SW 1271 (cell line): ENCODE measurements at places on chromosomes 5 and 9.

DNA sequence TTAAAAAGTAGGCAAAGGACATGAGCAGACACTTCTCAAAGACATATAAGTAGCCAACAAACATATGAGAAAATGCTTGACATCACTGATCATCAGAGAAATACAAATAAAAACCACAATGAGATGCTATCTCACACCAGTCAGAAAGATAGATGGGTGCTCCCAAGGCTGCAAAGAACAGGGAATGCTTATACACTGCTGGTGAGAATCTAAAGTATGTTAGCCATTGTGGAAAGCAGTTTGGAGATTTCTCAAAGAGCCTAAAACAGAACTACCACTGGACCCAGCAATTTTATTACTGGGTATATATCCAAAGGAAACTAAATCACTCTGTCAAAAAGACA, 154.2 kb downstream of the NDUFS4 start:
- DNase-seq: no peak

- DNase-seq: no peak
Measured at GRCh38 chr9:92482329-92482728, at the start of gene ASPN. ASPN (minus strand) TSS chr9:92482506.

- no peak for DNase-seq
Measured at GRCh38 chr5:5822729-5823257, 400.3 kb downstream of the ICE1 start.

DNA sequence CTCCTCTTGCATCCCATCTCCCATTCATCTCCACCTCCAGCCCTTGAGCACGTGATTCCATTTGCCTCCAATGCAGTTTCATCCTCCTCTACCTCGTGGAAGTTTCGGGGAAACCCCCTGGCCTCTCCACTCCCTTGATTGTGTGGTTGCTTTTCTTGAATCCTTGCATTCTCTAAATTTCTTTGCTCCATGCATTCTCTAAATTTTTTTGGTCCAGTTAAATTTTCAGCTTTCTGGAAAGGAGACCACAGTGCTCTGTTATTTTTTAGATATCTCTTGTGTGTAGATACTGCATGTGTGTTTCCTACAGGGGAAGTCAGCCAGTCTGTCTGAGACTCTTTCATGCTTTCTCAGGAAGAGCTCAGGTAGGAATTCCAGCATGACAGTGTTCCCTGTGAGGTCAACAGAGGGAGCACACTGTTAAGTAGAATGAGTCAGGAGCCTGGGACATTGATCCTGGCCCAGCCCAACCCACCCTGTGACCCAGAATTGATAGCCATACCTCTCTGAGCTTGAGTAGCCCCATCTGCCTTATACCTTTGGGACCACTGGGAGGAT, 52.8 kb downstream of the AMBP start:
- no peak for DNase-seq

- no peak for DNase-seq
Measured at GRCh38 chr5:35185518-35185917, 44.8 kb downstream of the PRLR start.

DNA sequence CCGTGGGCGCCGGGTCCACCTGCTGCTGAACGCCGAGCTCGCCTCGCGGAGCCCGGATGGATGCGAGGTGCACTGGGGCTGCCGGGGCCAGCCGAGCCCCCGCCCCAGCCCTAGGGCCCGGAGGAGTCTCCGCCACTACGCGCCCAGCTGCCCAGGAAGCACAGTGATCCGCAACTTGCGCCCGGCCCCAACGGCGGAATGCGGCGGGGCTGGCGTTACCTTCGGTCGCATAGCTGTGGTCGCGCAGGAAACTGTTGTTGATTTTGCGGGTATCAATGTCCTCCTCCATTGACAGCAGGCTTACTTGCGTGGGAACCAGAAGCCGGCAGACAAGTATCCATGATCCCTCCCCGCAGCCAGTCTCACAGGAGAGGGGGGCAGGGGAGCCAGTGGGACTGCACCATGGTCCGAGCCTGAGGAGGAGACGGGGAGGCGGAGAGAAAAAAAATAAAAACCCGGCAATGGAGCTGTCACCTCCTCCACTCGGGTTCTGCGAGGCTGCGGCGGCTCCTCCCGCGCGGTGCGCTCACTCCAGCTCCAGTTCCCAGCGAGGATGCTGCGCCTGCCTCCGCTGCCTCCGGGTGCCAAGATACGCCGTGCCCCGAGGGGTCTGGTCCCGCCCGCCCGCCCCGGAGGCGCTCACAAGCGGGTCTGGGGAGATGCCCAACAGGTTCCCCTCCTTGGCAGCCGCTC, 628 bp downstream of the PPP2R2B start:
- no peak for DNase-seq

- DNase-seq: no peak
Measured at GRCh38 chr9:70817311-70817710, 304.1 kb downstream of the TRPM3 start.

DNA sequence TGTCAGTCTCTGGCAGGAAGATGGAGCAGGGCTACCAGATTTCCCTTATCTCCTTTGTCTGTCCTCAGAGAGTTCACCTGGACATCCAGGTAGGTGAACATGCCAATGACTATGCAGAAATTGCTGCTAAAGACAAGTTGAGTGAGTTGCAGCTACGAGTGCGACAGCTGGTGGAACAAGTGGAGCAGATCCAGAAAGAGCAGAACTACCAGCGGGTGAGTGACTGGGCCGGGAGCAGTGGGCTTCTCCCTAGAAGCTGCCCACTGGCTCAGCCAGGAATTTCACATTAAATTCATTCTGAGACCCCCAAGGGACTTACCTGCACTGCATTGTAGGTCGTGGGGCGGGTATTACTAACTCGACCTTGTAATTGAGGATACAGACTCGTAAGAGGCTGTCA, 2.1 kb downstream of the TMED9 start:
- no peak for DNase-seq

- no peak for DNase-seq
Measured at GRCh38 chr9:17881371-17881770, 302.5 kb downstream of the SH3GL2 start.

GRCh38 chr5:153672347-153673090, 182.0 kb downstream of the GRIA1 start:
- DNase-seq: no peak

- no peak for DNase-seq
Measured at GRCh38 chr9:124042201-124042721, 30.7 kb downstream of the LHX2 start.
